ENCODE measurements at places on chromosomes 11 and 22. TPM values are rescaled to one million over a fixed set of nuclear protein-coding genes. Genes with fewer than 3 reads are reported as not detected.
A peak's percentile ranks its signal among the peaks of the same experiment; 100 is the strongest.

CHRM4 gene
- not detected for total RNA-seq

CYTH4 gene
- 0.33 TPM for total RNA-seq

TSPAN4 gene
- total RNA-seq, result 26.4 TPM

DNA sequence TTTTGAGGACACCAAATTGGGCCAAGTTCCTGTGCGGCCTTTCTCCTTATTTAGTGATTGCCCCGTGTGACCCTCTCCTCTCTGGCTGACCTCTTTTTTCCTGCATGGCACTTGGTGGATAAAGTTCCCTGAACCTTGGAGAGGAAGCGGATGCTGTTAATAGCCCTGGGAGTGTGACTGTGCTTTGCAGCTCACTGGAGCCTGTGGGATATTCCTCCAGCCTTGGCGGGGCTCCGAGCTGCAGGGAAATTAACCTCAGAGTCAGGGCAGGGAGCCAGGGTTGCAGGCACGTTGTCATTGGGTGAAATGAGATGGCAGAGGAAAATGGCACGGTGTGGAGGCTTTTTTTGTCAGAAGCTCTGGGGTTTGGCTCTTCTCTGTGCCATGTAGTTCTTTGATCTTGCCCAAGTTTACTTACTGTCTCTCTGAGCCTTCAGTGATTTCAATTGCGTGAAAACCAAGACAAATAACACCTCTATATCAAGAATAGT is 965 bp downstream of the OR9Q1 start:
- DNase-seq, result no peak

DNA sequence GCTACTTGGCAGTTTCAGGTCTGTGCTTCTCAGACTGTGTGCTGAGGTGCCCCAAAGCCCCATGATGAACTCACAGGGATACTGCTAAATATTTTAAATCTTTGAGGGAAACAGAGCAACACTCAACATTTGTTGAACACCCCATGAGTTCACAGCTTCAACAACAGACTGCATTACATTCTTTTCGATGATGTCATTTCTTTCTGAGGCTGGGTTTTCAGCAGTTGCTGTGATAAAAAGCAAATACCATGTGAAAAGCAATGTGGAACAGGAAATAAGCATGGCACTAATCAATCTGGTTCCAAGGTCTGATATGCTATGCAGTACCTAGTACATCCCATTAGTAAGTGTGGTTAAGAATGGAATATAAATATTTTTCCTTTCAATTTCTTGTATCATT is 82.7 kb downstream of the RPL27A start:
- no peak for DNase-seq

DNA sequence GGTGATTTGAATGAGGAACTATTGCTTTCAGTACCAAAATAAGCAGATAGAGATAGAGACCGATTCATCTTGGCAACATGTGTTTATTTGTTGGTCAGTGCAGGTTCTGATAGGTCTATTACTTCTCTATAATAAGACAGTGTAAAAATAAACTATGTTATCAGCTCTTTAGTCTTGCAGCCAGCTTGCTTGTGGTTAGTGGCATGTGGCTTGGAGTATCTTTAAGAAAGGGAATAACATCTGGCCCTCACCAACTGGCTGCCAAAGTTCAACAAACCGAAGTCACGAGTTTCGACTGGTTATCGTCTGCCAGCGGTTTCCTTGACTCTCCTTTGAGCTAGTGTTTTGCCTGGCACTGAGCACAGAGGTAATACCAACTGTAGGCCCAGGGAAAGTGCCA is 71.8 kb downstream of the CTTN start:
- DNase-seq, result no peak

NXPE4 gene
- total RNA-seq, result not detected

STIM1 gene
- 35.9 TPM for total RNA-seq

TAF6L gene
- total RNA-seq, result 31.0 TPM

RIMBP3B gene
- total RNA-seq, result 0.51 TPM

NLRP10 gene
- total RNA-seq, result not detected

DNA sequence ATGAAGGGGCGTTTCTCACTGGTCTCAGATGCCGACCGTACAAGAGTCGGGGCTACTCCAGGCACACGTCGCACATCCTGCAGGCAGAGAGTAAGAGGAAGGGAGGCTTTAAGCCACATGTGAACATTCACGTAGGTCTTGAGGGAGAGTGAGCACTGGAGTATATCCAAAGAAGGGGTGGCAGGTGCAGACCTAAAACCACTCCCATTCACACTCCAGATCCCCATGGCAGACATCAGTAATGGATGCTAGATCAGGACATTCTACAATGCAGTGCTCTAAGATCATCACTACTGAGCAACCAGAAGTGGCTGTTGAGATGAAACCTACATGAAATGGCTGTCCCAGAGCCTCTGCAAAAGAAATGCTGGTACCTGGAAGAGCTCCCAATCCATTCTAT is 39.0 kb downstream of the WT1 start:
- DNase-seq, result no peak

BTG4 gene
- not detected for total RNA-seq

DNA sequence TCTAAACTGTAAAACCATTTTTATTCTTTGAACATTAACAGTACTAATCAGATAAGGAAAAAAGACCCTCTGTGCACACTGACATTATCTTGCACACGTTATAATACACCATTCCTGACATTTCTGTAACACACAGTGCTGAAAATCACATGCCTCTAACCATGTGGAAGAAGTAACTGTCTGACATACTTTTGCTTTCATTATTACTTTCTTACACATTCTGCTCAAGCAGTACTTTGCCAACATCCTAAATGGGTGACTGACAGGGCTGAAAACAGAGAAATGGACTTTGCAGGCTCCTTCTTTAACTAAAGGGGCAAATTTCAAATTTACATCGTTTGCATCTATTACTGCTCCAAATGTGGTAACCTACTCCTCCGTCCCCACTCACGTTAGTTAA is 22.8 kb upstream of the TP53AIP1 start:
- no peak for DNase-seq

- DNase-seq, result no peak
These were observed 520.8 kb upstream of the KIRREL3 start for GRCh38 chr11:127521413-127521812.

- DNase-seq, result no peak
These were observed 674 bp upstream of the BAIAP2L2 start for GRCh38 chr22:38110863-38111852.

GRCh38 chr11:8810540-8811301 is 100.3 kb upstream of the AKIP1 start:
- DNase-seq, result peak; percentile 54

CAPN5 gene
- total RNA-seq, result 29.7 TPM

OR2AT4 gene
- 0.08 TPM for total RNA-seq

DNA sequence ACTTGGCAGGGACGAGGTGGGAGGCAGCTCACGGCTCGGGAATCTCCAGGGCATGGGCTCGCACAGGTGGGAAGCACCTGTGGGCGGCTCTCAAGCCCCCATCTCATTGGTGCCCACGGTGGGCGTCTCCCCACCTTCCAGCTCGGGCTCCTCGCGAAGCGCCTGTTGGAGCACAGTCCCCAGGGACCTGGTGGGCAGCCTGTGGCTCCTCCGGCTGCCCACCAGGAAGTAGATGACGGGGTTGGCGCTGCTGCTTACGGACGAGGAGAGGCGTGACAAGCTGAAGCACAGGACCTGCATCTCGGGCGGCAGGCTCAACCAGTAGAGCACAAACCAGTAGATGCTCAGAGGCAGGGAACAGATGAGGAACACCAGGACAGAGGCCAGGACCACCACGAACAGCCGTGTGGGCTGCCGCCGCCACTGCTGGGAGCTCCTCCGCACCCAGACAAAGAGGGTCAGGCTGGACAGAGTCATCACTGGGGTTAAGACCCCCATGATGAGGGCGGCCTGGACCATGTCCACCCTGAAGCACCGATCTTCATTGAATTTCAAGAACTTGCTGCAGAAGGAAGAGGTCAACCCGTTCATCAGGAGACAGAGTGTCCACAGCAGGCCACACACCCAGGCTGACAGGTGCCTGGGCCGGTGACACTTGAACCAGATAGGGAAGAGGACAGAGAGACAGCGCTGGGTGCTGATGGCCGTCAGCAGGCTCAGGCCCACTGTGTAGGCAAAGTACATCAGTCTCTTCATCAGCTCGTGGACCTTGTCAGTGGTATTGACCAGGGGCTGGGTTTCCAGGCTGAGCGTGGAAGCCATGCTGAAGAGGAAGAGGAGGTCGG is 633 bp downstream of the MRGPRD start:
- DNase-seq, result no peak

- no peak for DNase-seq
These were observed 25.9 kb downstream of the CAT start for GRCh38 chr11:34464591-34465051.
